Brain (organoid and tissue), 16 donors: ENCODE measurements at places on chromosomes 16 and 17.

DNA sequence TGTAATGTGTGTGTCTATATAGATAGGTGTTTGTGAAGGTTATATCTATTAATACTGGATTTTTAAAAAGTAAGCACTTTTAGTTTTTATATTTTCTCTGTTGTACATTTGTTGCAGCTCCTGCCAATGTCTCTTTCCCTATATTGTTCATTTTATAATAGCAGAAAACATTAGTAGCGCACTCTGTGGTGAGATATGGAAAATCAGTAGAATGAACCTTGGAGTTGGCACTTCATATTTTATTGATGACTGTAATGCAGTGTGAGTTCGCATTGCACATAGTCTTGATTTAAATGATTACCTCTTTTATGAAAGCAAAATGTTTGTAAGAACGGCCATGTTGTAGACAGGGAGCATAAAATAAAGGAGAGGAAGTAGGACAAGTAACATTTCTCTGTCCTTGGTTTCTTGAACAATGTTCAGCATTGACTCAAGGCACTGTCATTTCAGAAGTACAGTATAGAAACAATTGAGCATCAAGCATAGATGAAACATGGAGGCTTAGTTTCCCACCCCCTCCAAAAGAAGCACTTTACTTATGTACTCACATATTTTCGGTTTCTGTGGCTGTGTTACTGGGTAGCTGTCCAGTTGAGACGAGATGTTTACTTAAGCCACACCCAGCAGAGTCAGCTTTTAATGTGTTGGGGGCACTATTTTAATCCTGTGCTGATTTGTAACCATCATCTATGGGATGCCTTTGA, 74.0 kb downstream of the TANC2 start:
- no peak for DNase-seq

DNA sequence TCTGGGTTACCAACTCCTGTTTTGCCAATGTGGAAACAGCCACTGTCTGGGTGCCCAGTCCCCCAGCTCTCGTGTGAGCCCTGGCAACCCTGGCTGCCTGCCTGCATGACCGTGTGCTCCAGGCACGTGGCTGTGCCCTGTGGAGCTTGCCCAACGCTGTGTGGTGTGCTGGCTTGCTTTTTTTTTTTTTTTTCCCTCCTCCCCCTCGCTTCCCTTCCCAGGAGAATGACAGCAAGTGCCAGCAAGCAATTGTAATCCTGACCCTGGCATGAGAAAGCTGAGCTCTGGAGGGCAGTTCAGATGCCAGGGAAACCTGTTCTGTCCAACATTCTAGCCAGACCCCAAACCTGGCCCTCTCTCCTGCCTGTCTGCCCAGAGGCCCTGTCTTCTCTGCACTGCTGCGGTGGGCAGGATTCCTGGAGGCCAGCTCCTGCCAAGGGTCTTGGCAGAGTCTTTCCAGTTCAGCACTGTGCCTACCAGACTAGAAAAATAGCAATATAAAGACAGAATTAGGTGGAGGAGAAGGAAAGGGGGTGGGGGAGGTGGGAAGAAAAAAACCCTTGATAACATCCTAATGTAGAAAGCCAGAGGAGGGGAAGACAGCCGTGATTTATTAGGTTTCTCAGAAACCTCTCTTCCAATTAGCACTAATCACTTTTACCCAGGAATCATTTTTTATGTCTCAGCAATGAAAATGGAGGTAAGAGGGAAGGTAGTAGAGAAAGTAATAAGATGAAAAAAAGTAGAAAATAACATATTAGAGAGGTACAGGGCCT, 9.0 kb downstream of the HLF start:
- peak; percentile 83 for DNase-seq

DNA sequence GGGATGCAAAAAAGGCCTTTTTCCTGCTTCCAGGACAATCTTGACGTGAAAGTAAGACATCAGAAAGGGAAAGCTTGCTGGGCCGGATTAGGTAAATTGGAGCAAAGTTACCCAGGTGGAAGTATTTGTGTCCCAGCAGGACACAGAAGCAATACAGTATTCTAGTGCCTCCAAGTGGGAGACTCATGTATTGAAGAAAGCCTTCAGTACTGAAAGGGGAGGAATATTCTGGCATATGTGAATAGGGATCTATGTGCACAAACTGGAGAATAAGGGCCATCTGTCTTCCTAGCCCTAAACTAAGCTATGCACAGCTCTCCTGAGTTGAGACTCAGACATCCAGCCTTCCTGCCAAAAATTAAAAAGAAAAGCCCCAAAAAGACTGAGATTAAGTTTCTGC, 327.3 kb upstream of the CDH8 start:
- DNase-seq = no peak

GRCh38 chr17:74059479-74060240, 143.8 kb upstream of the RPL38 start:
- DNase-seq = peak; percentile 71

GRCh38 chr17:2406903-2407790, 6.3 kb upstream of the MNT start:
- DNase-seq = no peak

- DNase-seq = no peak
These were observed 10.6 kb downstream of the ADCY7 start for GRCh38 chr16:50276801-50277555.

DNA sequence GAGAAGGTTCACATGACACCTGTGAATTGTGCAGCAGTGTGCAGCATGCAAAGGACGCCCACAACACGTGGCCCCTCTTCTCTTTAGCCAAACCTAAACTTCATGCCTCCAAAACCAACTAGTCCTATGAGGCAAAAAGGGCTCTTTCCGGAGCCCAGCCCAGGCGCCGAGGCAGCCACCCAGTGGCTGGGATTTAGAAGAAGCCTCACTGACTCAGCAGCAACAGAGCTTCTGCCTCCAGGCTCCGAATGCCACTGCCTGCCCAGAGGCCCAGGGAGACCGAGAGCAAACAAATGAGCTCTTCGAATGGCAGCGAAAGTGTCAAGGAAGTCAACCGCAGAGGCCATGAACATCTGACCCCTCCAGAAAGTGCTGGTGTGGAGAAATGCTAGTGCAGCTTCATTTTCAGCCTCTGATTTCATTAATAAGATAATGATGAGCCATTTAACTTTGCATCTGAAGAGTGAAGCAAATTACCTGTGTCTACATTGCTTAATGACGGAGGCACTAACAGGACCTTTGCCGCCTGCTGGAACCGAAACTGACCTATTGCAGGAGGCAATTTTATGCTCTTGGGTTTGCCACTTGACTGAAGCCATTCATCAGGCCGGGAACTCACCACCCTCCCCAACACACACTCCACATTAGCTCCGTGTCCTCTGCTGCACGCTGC, 157.7 kb upstream of the RPL38 start:
- DNase-seq = no peak

- peak; percentile 21 for DNase-seq
These were observed 18.4 kb downstream of the GPR179 start for GRCh38 chr17:38325221-38325851.
